Ovary (tissue), 10 donors: ENCODE measurements at places on chromosomes 5 and 9. TPM values are rescaled to one million over a fixed set of nuclear protein-coding genes. Genes with fewer than 3 reads are reported as not detected.

The ROR2 gene
- polyA plus RNA-seq, result 19.3 TPM

The CTNND2 gene
- polyA plus RNA-seq, result 1.5 TPM

The NEUROG1 gene
- polyA plus RNA-seq, result not detected

The ENTREP1 gene
- polyA plus RNA-seq, result 24.5 TPM

The ZNF454 gene
- polyA plus RNA-seq, result 3.2 TPM

The NSD1 gene
- polyA plus RNA-seq, result 28.0 TPM

The STPG3 gene
- not detected for polyA plus RNA-seq

The NUTM2F gene
- polyA plus RNA-seq, result not detected

The STK32A gene
- polyA plus RNA-seq, result 6.8 TPM

The CDKN2B-AS1 gene
- polyA plus RNA-seq, result 0.32 TPM

The NR2F1-AS1 gene
- polyA plus RNA-seq, result 20.7 TPM

The OBP2B gene
- not detected for polyA plus RNA-seq

The CACNA1B gene
- 0.01 TPM for polyA plus RNA-seq

The SEPTIN8 gene
- polyA plus RNA-seq, result 36.8 TPM

The MARVELD2 gene
- 0.30 TPM for polyA plus RNA-seq

The LCNL1 gene
- polyA plus RNA-seq, result 0.17 TPM

The KCNN2 gene
- polyA plus RNA-seq, result 0.68 TPM

The ACSL6 gene
- 0.17 TPM for polyA plus RNA-seq

The PIP5KL1 gene
- 0.35 TPM for polyA plus RNA-seq

The FGD3 gene
- 1.4 TPM for polyA plus RNA-seq

The BRD9 gene
- 25.6 TPM for polyA plus RNA-seq

The CER1 gene
- not detected for polyA plus RNA-seq

The MOCS2 gene
- 72.2 TPM for polyA plus RNA-seq

The CSNK1G3 gene
- 12.1 TPM for polyA plus RNA-seq

The SLC6A18 gene
- polyA plus RNA-seq, result not detected

The STKLD1 gene
- 2.3 TPM for polyA plus RNA-seq

The C5orf52 gene
- polyA plus RNA-seq, result not detected

The ANKRD31 gene
- 0.11 TPM for polyA plus RNA-seq

The FOXD4L3 gene
- not detected for polyA plus RNA-seq

The SLC31A1 gene
- polyA plus RNA-seq, result 24.1 TPM

The FBXW5 gene
- 2.2 TPM for polyA plus RNA-seq

The MPDZ gene
- polyA plus RNA-seq, result 24.6 TPM

The CTXN3 gene
- not detected for polyA plus RNA-seq

The KIF4B gene
- polyA plus RNA-seq, result not detected

The CTSV gene
- 0.67 TPM for polyA plus RNA-seq

The RASGRF2 gene
- 18.4 TPM for polyA plus RNA-seq

The DMRTA1 gene
- 0.22 TPM for polyA plus RNA-seq

The APBA1 gene
- polyA plus RNA-seq, result 6.8 TPM

The ECSCR gene
- polyA plus RNA-seq, result 32.8 TPM

The RNF180 gene
- polyA plus RNA-seq, result 5.2 TPM

The PGM5 gene
- polyA plus RNA-seq, result 17.7 TPM

The PTPN3 gene
- polyA plus RNA-seq, result 0.59 TPM
